ENCODE measurements at places on chromosomes 7 and 10.

GRCh38 chr7:117251687-117252086 is 71.2 kb downstream of the WNT2 start:
- no peak for DNase-seq

DNA sequence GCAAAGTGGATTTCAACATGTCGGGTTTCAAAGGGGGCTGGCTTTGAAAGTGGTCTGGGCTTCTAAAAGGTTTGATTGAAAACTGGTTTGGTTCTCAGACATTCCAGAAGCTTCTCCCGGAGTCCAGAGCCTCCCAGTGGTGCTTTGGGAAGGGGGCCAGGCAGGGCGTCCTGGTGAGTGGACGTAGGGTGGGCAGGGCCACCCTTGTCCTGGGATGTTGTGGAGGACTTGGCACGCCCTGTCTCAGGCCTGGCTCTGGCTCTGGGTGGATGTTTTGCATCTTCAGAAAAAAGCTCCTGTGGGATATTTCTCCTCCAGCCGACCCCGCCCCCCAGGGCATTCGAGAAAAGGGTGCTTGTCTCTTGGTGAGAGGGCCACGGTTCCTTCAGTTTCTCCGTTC is 31.2 kb downstream of the GRIFIN start:
- no peak for DNase-seq

GRCh38 chr10:31972519-31973041 is 43.9 kb upstream of the ARHGAP12 start:
- no peak for DNase-seq

DNA sequence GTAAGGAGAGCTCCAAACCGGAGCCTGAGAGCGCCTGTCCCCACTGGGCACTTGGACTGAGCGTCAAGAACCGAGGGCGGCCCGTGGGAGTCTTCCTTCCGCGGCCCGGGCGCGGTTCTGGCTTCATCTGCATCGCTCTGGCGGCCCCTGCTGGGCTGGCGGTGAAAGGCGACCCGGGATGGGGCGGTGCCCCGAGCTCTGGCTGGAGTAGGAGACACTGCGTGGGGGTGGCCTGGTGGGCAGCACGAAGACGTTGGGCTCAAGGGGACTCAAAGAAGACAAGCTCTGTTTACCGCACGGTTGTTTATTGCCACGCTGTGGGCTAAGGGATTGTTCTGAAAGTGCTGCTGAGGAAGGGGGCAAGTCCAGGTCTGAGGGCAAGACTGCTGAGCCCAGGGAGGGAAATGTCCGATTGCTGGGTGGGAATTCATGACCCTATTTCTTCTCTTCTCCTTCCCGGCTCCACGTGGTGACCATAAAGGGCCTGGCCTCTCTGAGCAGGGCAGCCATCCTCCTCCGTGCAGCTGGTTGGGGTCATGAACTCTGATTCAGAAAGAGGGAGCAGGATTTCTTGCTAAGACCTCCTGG is 29.8 kb downstream of the PLAU start:
- peak; percentile 26 for DNase-seq

DNA sequence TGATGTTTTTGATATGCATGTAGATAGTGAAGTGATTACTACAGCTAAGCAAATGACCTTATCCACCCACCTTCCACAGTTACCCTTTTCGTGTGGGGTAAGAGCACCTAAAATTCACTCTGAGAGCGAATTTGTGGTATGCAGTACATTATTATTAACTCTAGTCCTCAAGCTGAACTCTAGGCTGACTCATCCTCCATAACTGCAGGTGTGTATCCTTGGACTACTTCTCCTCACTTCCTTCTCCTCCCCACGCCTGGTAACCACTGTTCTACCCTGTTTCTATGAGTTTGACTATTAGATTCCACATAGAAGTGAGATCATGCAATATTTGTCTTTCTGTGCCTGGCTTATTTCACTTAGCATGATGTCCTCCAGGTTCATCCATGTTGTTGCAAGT is 484.6 kb downstream of the GATA3 start:
- no peak for DNase-seq

- DNase-seq, result no peak
Observed at GRCh38 chr10:116720241-116720643, 22.1 kb downstream of the HSPA12A start.

- DNase-seq, result peak; percentile 93
Observed at GRCh38 chr7:148773334-148773733, 74.6 kb downstream of the CUL1 start.

- no peak for DNase-seq
Observed at GRCh38 chr10:121595351-121595805, 2.9 kb downstream of the FGFR2 start.

- no peak for DNase-seq
Observed at GRCh38 chr7:27826357-27826756, 86.4 kb downstream of the TAX1BP1 start.

- peak; percentile 38 for DNase-seq
Observed at GRCh38 chr7:7799138-7799537, 80.7 kb upstream of the RPA3 start.

DNA sequence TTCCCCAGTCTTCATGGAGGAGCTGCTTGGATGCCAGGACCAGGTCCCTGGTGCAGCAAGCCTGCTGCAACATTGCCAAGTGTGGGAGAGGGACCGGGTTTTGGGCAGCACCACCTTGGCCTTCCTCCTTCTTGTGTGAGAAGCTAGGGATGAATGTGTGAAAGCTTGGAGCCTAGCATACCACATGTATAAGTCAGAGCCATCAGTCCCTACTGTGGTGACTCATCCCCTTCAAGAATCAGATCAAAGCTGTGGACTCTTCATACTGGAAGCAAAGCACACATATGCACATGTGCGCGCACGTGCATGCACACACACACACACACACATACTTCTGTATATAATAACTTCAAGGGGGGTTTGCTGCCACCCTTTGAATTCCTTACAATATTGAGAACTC is 527.8 kb downstream of the LRMDA start:
- DNase-seq, result no peak

DNA sequence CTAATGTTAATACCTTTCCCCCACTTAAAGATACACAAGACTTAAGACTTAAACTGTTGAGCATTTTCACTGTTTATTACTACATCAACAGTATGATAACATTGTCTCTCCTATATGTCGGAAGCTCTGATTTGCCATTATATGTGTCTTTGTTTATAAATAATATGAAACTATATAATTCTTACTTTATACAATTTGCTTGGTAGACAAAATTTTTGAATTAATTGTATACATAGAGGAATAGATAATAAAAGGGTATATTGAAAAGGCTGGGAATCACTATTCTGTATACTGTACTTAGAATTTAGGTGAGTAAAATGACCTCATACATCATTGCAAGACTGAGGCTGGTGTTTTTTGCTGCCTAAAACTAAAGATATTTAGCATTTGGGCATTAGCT is 82.1 kb upstream of the HDAC9 start:
- DNase-seq, result no peak

DNA sequence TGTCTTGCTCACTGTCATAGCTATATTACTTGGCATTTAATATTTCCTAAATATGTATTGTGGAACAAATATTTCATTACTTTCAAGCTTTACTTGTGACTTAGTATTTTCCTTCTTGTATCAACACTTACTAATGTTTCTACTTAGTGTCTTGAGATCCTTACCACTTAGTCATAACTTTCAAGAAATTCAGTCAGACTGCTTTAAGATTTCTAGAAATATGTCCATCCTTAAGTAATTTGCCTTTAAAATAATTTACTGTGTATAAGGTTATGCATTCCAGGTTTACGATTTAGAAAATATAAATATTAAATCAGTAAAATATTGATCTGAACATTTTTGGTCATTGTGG is 87.3 kb upstream of the CSTF2T start:
- no peak for DNase-seq

- no peak for DNase-seq
Observed at GRCh38 chr10:88065383-88066049, 202.1 kb downstream of the PTEN start.

- DNase-seq, result no peak
Observed at GRCh38 chr10:25815999-25816768, 117.8 kb upstream of the MYO3A start.

DNA sequence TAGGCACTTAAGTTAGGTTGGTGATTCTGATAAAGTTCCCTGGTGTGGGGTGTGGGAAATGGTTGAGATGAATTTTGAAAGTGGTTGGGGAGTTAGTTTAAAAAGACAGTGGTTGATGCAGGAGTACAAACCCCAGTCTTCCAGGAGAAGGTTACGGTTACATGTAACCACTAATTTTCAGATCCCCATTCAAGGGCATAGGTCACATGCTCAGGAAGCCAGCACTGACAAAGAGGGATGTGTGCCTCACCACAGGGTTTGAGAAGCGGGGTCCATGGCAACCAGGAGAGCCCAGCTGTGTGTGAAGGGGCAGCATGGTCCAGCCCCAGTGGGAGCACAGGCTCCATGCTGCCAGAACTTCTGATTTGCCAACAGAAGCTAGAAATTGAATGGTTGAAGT is 144.2 kb downstream of the MDFIC start:
- peak; percentile 40 for DNase-seq

- no peak for DNase-seq
Observed at GRCh38 chr7:128735436-128735835, 3.7 kb upstream of the CALU start.

DNA sequence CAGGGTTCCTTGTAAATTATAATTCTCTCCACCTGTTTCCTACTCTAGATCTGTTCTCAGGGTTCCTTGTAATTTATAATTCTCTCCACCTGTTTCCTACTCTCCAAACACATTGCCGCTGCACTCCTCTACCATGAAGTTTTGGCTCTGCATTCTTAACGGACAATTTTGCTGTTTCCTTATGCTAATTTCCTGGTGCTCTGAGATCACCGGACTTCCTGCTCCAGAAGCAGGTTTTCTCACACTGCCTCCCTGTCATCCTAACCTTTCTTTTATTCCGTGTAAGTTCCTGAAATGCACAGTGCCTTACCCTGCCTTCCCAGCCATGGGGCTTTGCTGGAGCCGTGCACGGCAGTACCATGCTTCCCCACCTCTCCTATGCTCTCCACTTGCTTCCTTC is 256.8 kb downstream of the PLXNA4 start:
- no peak for DNase-seq

DNA sequence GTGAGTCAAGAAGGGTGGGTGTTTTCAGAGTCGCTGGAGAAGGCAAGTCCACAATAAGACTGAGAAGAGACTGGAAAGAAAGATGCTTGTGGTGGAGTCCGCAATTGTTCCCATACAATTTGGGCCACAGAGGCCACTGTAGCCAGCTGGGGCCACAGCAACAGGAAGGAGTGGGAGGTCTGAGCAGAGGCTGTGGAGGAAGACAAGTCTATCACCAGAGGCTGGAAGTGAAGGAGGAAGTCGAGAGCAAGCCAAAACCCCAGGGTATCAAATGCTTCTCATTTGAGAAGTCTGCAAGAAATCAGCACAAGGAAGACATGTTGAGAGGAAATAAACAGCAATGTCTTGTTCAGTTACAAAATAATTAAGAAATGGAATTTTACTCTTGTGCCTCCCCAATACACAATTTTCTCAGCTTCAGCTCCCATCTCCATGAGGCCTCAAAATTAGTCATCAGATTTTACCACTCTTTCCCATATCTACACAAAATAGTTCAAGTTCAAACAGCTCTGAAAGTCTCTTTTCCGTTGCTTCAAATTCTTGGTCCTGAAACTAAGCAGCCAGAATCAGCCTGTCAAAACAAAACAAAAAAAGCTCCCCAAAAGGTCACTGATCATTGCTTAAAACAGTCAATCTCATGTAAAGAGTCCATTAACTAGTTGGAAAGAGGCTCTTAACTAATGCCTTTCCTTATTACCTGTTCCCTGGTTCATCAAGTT is 31.6 kb downstream of the SLC16A12 start:
- DNase-seq, result no peak

DNA sequence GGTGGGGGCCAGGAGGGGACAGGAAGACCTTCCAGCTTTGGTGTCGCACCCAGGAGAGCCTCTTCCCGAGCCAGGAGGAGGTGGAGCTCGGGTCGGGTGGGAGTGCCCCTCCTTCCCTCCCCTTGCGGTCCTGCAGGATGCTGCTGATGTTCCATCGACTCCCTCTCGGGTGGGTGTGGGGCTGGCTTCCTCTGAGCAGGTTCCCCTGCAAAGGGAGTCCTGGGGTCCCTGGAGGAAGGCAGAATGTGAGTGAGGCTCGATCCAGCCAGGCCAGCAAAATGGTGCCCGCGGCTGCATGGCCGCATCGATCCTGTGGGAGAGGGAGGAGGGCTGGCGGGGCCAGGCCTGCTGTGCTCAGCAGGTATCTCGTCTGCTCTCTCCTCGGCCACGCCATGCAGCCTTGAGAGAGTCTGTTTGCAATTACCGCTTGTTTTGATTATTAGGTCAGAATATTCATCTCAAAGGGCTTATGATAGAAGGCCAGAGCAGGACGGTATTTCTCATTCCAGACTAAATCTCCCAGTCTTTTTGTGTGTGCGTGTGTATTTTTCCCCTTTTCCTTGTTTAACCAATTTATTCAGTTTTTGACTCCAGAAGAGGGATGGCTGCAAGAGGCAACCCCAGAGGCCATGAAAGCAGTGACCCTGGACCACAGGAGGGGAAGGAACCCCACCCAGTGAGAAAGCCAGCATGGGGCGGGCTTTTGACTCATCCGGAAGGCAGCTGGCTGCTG is 137.3 kb upstream of the ZMIZ1 start:
- DNase-seq, result peak; percentile 75

- no peak for DNase-seq
Observed at GRCh38 chr7:158602905-158603772, 15.5 kb upstream of the PTPRN2 start.

GRCh38 chr10:16828114-16828568 is 10.9 kb upstream of the RSU1 start:
- peak; percentile 49 for DNase-seq

GRCh38 chr7:45192621-45193041 is 35.0 kb downstream of the RAMP3 start:
- no peak for DNase-seq

DNA sequence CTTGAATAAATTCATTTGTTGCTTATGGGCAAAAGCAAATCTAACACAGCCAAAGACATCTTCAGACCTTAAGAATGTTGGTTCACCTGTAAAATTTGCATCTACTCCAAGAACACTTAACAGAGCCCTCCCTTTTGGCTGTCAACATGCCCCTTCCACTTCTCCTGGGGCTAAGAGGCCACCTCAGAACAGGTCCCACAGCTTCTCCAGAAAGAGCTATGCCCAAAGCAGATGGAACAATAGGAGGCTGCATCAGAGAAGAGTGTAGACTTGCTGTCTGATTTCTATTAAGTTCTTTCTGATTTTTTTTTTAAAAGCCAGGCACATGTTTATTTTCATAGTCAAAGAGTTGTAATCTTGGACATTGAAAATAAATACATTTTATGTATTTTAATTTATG is 26.1 kb upstream of the TRIL start:
- no peak for DNase-seq

DNA sequence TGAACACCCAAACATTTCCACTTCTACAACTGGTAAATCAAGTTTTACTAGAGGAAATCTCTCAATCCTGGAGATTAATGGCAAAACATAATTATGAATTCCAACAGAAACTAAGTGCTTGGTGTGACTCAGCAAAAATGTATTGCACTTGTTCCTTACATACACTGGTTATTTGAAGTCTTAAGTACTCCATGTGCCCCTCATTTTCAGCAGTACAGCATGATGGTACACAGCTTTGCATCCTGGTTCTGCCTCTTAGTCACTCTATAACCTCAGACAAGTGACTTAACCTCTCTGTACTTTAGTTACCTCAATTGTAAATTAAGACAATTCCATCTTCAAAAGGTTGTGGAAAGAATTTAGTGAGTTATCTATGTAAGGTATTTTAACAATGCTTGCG is 12.9 kb downstream of the SLC16A12 start:
- no peak for DNase-seq

All from NCI-H1417 (cell line).